ENCODE measurements at places on chromosomes 4 and X.

GRCh38 chrX:69236641-69237040 lies 71.4 kb upstream of the PJA1 start:
- DNase-seq, result no peak

- no peak for DNase-seq
These were observed 405.8 kb upstream of the RPS6KA3 start for GRCh38 chrX:20672476-20672875.

DNA sequence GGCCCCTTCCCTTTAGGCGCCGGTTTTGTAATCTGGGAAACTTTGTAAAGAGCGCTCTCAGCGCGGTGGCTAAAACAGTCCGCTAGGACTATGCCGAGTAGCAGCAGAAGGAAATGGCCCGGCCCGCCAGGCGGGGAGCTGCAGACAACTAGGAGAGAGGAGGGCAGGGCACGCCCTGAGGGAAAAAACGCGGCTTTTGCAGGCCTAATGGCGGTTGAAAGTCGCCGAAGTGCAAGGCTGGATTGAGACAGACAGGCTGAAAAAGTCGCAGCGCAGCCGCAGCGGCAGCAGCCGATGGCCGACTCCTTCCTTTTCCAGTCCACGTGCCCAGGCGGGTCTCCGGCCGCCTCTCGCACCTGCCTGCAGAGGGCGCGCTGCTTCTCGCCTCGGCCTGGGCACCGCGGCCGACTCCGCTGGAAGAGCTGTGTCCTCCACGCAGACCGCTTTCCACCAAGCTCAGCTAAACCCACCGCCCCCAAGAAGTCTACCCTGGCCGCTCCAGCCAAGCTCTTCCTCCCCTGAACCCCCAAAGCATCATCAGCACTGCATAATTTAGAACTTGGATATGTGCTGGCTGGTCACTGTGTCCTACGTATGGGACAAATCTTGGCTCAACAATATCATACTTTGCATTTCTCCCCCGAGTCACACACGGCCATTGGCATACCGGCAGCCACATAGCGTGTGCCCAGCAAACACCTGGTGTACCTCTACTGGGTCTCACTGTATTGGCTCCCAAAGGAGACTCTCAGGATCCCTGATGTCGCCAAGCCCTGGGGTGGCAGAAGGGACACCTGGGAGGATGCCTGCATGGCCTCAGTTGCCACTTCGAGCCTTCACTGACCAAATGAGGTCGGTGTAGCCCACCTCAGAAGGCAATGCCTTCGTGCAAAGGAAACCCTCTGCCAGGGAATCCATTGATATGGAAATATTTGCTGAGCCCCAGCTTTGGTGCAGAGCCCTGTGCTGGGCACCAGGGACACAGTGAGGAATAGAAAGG lies 14.5 kb downstream of the SLC25A5 start:
- DNase-seq, result peak; percentile 52

DNA sequence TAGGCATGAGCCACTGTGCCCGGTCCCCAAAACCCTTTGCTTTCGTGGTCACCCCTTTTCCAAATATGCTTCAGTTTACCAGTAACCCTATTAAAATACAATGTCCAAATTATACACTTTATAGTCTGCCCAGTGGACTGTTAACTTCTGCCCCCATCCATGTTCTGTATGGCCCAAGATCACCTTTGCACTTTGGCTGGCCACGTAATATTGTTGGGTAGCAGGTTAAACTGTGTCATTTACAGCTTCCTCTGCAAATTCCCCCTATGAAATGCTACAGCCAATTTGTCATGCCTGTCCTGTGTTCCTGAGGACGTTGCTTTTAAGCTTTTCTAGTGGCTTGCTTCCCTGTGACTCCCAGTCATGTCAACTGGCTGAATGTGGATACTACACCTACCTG lies 101.1 kb upstream of the IL13RA1 start:
- DNase-seq, result no peak

- DNase-seq, result no peak
These were observed 107.8 kb upstream of the GPC4 start for GRCh38 chrX:133523081-133523487.

GRCh38 chr4:138135610-138136009 lies 106.5 kb downstream of the SLC7A11 start:
- DNase-seq, result no peak

- no peak for DNase-seq
These were observed 190.9 kb upstream of the BANK1 start for GRCh38 chr4:101599620-101600019.

DNA sequence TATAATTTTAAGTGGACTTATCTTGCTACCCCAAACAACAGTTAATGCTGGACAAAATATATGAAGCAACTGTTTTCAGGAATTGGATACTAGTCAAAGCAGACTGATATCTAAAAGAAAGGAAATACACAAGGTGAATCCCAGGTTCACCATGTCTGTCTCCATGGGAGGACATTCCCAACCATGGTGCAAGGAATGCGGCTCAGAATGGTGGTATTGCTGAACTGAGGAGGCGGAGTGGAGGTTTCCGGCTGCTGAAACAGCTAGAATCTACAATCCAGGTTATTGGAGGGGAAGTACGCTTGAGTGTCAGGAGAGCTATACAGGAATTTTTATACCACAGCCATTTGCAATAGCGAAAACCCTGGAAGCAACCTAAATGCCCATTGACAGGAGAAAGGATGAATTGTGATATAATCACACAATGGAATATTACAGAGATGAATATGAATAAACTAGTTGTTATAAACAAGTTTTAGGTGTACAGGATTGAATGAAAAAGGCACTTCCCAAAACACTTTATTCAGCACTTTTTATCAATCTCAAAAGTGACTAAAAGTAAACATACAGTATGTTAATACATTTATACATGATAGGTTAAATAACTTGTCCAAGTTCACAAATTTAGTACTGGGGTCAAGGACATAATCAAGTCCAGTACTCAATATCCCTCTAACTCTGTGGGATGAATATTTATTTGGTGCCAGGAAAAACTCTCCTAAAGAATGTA lies 9.0 kb downstream of the HMGB2 start:
- DNase-seq, result no peak

DNA sequence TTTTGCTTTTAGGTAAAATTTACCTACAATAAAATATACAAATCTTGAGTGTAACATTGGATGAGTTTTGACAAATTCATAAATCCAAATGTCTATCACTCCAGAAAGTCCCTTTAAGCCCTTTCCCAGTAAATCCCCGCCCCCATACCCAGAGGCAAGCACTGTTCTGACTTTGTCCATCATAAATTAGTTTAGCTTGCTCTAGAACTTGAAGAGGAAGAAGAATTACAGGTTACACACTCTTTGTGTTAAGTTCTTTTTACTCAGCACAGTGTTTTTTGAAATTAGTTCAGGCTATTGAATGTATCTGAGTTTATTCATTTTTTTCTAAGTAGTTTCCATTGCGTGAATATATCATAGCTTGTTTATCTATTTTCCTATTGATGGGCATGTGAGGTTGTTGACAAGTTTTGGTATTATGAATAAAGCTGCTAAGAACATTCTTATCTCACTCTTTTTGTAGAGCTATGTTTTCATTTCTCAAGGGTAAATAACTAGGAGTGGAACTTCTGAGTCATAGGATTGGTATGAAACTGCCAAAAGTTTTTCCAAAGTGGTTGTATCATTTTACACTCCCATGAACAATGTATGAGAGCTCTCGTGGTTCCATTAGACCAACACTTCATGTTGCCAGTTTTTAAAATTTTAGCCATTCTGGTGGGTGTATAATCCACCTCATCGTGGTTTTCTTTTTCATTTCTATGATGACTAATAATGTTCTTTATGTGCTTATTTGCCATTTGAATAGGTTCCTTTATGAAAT lies 22.4 kb upstream of the HPSE start:
- DNase-seq, result no peak

GRCh38 chrX:100625985-100626491 lies 10.6 kb downstream of the TSPAN6 start:
- DNase-seq, result no peak

GRCh38 chr4:63526251-63526650 lies 883.0 kb downstream of the TECRL start:
- no peak for DNase-seq

DNA sequence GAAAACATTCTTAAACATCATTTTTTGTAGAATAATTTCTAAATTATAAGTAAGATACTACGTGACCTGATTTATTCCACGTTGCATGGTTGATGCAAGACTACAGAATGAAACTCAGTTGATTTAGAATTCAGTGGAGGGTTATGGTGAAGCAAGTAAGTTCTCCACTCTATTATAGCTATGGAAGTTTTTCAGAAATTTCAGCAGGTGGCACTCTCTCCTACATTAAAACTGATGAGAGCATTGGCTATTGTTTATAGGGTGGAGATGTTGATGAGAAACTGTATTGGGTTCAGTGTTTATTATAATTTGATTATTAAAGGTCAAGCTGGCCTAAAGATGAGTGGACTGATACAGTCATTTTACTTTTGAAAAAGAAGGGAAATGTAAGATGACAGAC lies 88.0 kb downstream of the FNIP2 start:
- no peak for DNase-seq

GRCh38 chrX:41317477-41318208 lies 16.3 kb upstream of the DDX3X start:
- DNase-seq, result no peak

DNA sequence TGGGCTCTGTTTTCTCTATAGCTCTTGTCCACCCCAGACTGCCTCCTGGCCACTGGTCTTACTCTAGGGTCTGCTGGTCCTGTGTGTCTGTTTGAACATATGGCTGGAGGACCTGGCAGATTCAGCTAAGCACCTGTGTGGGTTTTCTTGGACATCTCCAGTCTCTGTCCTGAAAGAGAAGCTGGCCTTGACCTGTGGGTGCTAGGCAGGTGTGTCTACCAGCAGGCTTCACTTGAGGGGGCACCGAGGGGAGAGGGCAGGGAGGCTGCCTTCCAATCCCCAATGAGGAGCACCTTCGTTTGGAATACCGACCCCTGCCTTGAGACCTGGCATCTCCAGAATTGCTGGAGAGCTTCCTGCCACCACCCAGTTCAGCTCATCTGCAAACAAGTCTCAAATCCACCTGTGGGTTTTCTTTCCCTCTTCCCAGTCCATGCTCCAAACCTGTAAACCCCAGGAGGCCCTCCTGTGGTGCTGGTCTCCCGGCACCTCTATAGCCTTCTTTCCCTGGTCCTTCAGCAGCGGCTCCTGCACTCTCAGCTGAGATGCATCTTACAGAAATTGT lies 45.2 kb downstream of the HTRA3 start:
- DNase-seq, result no peak

GRCh38 chrX:69374569-69374968 lies 129.6 kb upstream of the NALF2 start:
- DNase-seq, result no peak

DNA sequence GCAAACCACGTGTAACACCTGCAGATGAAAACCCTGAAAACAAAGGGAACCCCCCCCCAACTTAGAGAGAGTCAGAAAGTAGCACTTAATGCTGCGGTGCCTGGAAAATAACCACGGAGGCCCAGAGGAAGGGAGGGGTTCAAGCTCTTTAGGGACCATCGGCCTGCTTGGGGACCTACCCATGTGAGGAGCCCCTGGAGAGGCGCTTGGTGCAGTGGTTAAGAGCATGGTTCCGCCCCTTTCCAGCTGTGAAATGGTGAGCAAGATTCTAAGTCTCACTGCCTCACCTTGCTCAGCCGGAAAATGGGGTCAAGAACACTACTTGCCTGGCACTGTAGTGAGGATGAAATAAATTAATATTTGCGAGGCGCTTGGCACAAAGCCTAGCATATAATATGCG lies 13.8 kb downstream of the SLC25A5 start:
- no peak for DNase-seq

GRCh38 chr4:81663368-81663767 lies 191.7 kb upstream of the RASGEF1B start:
- no peak for DNase-seq

DNA sequence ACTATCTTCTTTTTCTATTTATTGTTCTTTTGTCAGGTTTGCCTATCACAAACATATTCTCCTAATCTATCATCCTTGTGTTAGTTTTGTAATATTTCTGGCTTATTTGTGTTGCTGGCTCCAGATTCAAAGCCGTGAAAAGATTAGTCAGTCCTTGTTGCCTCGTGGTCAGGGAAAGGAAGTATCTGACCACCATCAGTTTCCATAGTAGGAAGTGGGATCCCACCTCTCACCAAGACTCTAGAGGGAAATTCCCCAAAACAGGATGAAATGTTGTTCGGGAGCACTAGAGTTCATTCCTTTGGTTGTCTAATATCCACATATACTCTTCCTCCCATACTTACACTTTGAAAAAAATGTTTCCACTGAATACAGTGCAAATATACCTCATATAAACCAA lies 131.0 kb upstream of the HUWE1 start:
- no peak for DNase-seq

DNA sequence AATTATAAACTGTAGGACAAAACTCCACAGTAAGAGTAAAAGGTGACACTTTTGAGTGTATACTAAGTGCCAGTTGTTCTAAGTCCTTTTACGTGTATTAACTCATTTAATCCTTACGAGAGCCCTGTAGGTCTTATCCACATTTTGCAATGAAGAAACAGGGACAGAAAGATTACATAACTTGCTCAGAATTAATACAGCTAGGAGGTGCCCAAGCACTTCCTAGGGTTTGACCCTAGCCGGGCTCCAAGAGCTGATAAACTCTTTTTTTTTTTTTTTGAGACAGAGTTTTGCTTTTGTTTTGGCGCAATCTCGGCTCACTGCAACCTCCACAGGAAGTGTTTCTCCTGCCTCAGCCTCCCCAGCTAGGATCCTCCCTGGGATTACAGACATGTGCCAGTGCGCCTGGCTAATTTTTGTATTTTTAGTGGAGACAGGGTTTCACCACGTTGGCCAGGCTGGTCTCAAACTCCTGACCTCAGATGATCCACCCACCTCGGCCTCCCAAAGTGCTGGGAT lies 110.4 kb downstream of the UBE2K start:
- DNase-seq, result no peak

GRCh38 chr4:2624782-2625530 lies 88.5 kb downstream of the FAM193A start:
- no peak for DNase-seq

DNA sequence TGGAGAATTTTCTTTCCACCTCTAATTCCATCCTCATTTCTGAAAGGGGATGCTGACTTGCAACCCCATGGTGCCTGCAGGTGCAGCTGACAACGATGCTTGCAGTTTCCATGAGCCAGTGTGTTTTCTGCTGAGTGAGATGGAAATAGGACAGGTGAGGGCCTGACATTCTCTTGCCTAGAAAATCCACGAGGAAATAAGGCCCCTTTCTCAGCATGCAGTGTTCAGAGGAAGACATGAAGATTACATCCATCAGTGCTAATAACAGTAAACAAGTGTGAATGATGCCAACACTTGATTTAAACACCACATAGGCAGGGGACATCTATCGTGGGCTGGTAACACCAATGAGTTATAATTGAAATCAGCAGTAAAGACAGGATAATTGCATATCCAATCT lies 237.3 kb downstream of the NLGN4X start:
- DNase-seq, result no peak

DNA sequence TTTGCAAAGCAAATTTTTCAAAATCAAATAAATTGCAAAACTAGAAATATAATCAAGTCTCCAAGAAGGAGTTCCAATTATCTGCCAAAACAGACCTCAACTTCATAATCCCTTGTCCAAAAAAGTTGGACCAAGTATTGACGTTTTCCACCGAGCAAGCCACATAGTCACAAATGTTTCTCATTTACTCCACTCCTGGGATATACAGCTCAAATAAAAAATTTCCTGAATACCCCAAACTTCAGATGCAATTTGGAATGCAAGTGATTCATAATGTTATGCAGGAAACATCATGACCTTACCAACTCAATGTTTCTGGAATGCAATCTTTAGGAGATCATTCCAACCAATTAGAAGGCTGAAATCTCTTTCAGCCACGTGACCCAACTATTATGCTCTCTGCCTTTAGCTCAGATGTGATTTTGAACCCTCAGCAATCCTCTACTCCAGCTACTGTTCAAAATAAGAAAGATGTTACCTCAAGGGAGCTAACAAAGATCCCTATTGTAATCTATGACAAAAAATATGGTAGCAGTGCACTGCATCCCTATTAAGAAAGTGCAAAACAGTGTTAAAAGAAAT lies 72.4 kb downstream of the PRDM5 start:
- no peak for DNase-seq
